Vein endothelial cell (primary cell): ENCODE measurements at places on chromosomes 3 and 15. TPM values are rescaled to one million over a fixed set of nuclear protein-coding genes. Genes with fewer than 3 reads are reported as not detected.

Gene FHIT
- total RNA-seq = 1.4 and 2.9 TPM in 2 replicates

Gene NEK10
- total RNA-seq = 2.3 and 11.6 TPM in 2 replicates

Gene VILL
- total RNA-seq = 5.8 and 7.2 TPM in 2 replicates

Gene SELENOK
- 9.6 and 14.4 TPM in 2 replicates for total RNA-seq

Gene CHRM5
- total RNA-seq = not detected in 2 replicates

Gene IQCH
- total RNA-seq = 1.6 TPM in 2 replicates

Gene TOPAZ1
- not detected in 2 replicates for total RNA-seq

Gene AADAC
- 0.33 and 0.86 TPM in 2 replicates for total RNA-seq

Gene ZDHHC3
- 84.4 and 89.5 TPM in 2 replicates for total RNA-seq

Gene OIP5
- total RNA-seq = 4.2 and 6.8 TPM in 2 replicates

Gene TRIM59
- 19.9 and 26.4 TPM in 2 replicates for total RNA-seq

Gene PLCB2
- 0.33 and 1.1 TPM in 2 replicates for total RNA-seq

Gene GAP43
- not detected in 2 replicates for total RNA-seq

Gene CYP1A1
- total RNA-seq = 9.1 and 10.5 TPM in 2 replicates

Gene GOLGA6L9
- total RNA-seq = 1.2 and 1.3 TPM in 2 replicates

Gene CHST2
- total RNA-seq = 19.4 and 29.7 TPM in 2 replicates

Gene FBXW12
- not detected in 2 replicates for total RNA-seq

Gene SPSB4
- not detected in 2 replicates for total RNA-seq

Gene MYL3
- total RNA-seq = not detected in 2 replicates

Gene XCR1
- not detected in 2 replicates for total RNA-seq

Gene SIDT1
- total RNA-seq = 0.10 and 0.33 TPM in 2 replicates

Gene ZNF80
- not detected in 2 replicates for total RNA-seq

Gene PLSCR5
- not detected in 2 replicates for total RNA-seq

Gene PPP1R2
- 114 and 127 TPM in 2 replicates for total RNA-seq

Gene HIGD2B
- not detected in 2 replicates for total RNA-seq

Gene MEIS2
- 10.1 and 12.2 TPM in 2 replicates for total RNA-seq

Gene SEMA3G
- 18.2 and 65.0 TPM in 2 replicates for total RNA-seq

Gene PDIA5
- 71.9 and 78.1 TPM in 2 replicates for total RNA-seq

Gene SLC22A14
- 0.10 TPM in 1 of 2 replicates, not detected in the other for total RNA-seq

Gene RNU5B-1
- not detected in 2 replicates for total RNA-seq

Gene P3H2
- 13.4 and 16.0 TPM in 2 replicates for total RNA-seq

Gene CIP2A
- total RNA-seq = 16.7 and 30.0 TPM in 2 replicates

Gene RETNLB
- total RNA-seq = not detected in 2 replicates

Gene SLC51B
- total RNA-seq = not detected in 2 replicates

Gene CPEB1
- not detected in 2 replicates for total RNA-seq
